Muscle of leg (tissue), 16 donors: ENCODE measurements at places on chromosomes 11 and 22. TPM values are rescaled to one million over a fixed set of nuclear protein-coding genes. Genes with fewer than 3 reads are reported as not detected.

CEND1 gene
- 0.38 TPM for polyA plus RNA-seq

FXYD2 gene
- 1.1 TPM for polyA plus RNA-seq

EED gene
- polyA plus RNA-seq: 18.8 TPM

FLRT1 gene
- polyA plus RNA-seq: 6.2 TPM

GUCY1A2 gene
- polyA plus RNA-seq: 3.1 TPM

MAPK12 gene
- 21.7 TPM for polyA plus RNA-seq

WBP2NL gene
- polyA plus RNA-seq: 1.2 TPM

LAYN gene
- 6.5 TPM for polyA plus RNA-seq

OR52A1 gene
- polyA plus RNA-seq: not detected

GSTT2B gene
- 1.4 TPM for polyA plus RNA-seq
